B cell (primary cell): ENCODE measurements at places on chromosomes 4 and X.

- no peak for DNase-seq
These were observed 181.6 kb downstream of the LARP7 start for GRCh38 chr4:112818594-112818965.

GRCh38 chrX:17581641-17582040, 155.7 kb upstream of the SCML1 start:
- no peak for DNase-seq

- no peak for DNase-seq
These were observed 23.6 kb downstream of the SH3BP2 start for GRCh38 chr4:2816401-2816954.

DNA sequence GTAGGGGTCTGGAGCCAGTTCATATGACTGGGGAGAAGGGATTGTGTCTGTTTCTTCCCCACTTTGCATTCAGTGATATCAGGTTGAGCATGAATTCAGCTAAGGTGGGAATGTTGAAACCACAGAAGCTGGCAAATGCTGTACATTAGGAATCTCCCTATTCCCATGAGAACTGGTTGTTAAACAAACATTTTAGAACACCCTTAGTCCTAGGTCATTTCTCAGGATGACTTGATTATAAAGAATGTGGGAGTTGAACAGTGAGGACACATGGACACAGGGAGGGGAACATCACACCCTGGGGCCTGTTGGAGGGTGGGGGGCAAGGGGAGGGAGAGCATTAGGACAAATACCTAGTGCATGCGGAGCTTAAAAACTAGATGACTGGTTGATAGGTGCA, 62.6 kb upstream of the LIMCH1 start:
- DNase-seq: no peak

GRCh38 chr4:87209182-87209581, 11.2 kb downstream of the KLHL8 start:
- DNase-seq: no peak

DNA sequence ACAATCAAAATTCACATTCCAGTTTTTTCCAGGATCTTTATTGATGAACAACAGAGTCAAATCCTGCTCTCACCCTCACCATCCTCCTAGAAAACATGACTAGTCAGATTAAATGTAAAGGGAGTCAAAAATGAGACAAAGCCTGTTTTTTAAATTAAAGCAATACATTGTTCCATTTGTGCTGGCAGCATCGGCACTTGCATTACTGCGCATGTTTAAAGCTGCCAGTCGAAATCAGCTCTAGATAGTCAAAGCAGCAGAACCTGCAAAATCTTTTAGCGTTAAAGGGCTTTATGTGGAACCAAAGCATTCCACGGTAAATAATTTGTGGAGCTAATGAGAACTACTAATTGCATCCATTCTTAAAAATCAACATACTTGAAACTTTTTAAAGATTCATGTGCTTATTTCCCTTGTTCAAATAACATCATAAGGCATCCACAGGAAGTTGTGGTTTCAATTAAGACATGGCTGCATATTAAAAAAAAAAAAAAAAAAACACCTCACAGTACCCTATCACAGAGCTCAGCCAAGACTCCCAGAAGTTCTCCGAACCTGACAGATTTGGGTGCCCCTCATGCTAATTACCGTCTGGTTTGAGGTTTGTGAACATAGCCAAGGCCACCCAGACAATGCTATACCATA, 82.2 kb downstream of the SH3KBP1 start:
- DNase-seq: peak; percentile 25
